ENCODE measurements at places on chromosomes 11 and 22.

DNA sequence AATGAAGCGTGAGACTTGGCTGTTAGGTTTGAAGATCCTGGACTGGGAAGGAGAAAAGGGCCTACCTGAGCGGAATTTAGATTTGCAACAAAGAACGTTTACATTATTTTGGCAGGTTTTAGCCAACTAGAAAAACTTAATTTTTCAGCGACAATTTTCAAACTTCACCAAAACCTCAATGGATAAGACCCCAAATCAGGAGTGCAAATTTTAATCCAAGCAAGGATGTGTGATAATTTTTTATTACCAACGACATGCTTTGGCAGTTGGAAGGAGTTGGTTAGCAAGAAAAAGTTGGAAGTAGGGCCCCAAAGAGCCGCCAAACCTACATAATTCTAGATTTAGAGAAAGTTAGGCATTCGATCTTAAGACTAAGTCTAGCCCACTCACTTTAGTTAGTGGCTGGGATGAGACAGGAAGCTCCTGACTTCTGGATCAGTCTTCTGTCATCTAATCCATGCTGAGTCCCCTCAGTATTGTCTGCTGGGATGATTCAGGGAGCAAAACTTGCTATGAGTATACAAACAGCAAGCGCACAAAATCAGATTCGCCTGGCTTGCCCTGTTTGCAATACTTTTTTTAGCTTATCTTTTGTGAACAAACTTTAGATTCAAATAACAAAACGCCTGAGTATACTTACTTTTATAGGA lies 787 bp upstream of the RDX start:
- DNase-seq = no peak

GRCh38 chr22:17250380-17251082 lies 31.3 kb upstream of the ADA2 start:
- no peak for DNase-seq

GRCh38 chr22:31085493-31085824 lies 4.3 kb downstream of the SMTN start:
- DNase-seq = no peak

GRCh38 chr11:35326266-35326879 lies 93.0 kb downstream of the SLC1A2 start:
- DNase-seq = no peak

DNA sequence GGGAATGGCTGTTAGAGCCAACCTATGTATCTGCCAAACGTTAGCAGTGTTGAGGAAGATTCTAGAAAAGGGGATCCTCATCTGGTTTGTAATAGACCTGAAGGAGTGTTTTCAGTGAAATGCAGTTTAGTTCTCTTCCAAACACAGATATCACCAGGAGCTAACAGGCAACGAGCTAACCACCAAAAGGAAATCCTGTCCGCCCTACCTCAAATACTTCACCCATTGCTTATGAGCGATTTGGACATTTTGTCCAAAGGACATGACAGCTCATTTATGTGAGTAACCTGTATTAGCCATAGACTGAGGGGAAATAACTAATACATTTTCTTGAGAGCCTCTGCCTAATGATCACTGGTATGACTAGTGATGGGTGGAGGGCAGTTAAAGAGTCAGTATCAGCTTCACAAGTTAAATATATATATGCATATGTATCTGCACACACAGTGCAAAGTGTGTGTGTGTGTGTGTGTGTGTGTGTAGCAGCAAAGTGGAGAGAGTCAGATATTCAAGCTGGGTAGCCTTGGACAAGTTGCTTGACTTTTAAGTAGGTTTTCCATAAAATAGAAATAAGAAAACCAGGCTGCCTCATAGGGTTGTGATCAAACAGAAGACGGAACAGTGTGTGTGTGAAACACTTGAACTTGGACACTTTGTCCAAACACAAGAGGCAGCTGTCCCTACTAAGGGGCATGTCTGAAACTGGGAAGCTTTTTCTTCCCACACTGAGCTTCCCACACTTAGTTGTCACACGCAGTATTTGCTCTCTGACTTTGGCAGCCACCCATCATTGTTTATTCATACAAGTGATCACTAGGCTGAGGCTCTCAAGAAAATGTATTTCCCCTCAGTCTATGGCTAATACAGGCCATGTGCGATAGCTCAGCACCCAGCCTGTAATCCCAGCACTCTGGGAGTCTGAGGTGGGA lies 940 bp upstream of the C11orf91 start:
- DNase-seq = no peak

DNA sequence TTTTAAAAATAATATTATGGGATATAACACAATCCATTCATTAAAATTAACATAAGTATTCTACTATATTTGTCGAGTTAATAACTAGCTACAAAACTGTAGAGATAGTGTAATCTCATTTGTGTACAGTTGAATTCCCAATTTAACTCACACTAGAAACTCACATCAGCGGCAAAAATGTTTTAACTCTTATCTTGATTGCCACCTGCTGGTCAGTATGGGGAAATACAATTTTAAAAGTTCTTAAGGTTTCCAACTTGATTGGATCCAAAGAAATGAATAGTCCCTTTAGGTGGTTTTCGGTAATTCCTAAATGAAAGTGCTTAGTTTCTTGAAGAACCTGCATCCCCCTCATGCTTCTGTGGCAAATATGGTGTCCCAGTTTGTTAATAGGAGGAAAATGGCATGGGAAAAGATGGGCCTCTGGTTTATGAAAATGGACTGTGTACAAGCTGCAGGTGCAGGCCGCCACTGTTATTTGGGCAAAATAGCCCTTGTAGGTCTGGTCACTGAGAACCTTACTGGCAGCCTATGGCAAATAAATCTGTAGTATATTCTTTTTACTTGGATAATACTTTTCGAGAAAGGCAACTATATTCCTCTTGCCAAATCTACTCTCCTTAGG lies 33.7 kb upstream of the SLC17A6 start:
- peak; percentile 40 for DNase-seq

DNA sequence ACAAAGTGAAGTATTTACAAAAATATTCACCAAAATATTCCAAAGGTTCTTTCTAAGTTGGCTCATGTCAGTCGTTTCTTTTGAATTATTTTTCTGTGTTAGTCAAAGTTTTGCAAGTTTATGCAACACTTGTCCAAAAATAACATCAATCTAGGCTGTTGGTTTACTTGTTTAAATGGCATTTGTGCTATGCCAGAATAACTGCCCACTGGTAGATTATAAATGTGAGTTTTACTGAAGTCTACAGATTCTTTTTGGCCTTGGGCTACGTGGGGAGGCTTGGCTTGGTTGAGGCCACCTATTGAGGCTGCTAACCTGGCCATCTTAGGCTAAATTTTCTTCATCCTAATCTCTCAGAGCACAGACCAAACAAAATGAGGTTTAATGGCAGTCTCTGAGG lies 1091.9 kb upstream of the RAG2 start:
- no peak for DNase-seq

DNA sequence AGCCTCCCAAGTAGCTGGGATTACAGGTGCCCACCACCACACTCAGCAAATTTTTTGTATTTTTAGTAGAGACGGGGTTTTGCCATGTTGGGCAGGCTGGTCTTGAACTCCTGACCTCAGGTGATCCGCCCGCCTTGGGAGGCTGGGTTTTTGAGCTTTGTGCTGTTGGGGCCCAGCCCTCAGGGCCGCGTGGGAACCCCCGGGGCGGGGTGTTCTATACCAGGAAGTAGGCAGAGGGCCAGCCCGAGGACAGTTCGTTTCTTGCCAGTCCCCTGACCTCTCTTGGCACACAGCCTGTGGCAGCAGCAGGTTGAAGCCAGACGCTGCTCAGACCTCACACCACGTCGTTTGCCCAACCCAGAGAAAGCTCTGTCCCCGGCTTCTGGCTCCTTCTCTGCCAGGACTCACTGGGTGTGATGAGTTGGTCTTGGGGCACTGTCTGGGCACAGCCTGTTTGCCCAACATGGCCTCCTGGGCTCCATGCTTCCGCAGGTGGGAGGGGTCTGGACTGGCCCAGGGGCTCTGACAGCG lies 24.9 kb upstream of the CHKA start:
- no peak for DNase-seq

- DNase-seq = peak; percentile 41
Measured at GRCh38 chr11:86291466-86292262, 10.4 kb upstream of the HIKESHI start.

DNA sequence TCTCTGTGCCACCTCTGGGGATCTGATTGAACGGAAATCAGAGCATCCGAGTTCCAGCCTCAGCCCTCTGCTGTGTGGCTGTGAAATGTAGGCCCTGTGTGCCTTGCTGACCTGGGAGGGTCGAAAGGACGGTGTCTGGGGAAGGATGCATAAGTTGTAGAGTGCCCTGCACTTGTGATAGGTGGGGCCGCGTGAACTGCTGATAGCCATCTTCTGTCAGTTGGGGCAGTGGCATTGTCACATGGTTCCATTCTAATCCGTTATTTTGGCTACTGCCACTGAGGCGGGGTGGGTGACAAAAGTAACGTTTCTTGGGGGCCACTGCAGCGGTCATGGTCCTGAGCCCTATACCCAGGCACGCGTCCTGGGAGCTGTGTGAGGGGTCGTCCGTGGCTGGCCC lies 63.4 kb downstream of the LRP5 start:
- no peak for DNase-seq

DNA sequence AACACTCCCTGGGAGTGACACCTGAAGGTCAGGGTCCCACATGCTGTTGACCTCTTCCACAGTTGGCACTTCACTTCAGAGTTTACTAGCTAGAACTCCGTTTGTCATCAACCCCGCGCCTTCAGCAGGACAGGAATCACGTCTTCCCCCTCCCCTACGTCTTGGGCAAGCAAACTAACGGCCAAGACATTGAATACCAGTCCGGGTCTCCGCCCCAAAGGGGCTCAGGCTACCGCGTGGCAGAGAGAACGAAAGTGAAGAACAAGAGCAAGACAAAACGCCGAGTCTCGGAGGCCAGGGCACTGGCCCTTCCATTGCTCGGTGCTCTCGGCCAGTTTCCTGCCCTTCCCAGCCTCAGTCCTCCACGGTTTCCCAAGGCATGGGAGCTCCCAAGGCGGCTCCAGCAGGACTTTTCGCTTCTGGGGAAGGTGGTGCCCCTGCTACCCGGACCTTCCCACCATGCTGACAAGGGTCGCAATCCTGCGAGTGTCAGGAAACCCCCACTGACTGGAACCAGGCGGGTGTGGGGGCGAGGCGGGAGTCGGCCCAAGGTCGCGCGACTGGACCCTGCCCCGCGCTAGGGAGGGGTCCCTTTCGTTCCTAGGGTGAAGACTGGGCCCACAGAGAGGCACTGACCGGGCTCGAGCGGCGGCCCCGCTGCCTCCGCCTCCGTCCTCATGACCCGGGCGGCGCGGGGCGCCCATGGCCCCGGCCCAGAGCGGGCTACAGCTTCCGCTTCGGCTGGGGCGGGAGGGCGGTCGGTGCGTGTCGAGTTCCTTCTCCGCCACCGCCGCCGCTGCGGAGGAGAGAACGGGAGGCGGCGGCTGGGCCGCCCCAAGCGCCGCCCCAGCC lies at the start of gene GUCD1:
Gene GUCD1 (minus strand): TSS at position 826 of the 852 bp plus-strand sequence. CDS start 147 bp downstream, at position 679.
- peak; percentile 37 for DNase-seq

- no peak for DNase-seq
Measured at GRCh38 chr11:73380897-73381410, 4.8 kb downstream of the RELT start.

DNA sequence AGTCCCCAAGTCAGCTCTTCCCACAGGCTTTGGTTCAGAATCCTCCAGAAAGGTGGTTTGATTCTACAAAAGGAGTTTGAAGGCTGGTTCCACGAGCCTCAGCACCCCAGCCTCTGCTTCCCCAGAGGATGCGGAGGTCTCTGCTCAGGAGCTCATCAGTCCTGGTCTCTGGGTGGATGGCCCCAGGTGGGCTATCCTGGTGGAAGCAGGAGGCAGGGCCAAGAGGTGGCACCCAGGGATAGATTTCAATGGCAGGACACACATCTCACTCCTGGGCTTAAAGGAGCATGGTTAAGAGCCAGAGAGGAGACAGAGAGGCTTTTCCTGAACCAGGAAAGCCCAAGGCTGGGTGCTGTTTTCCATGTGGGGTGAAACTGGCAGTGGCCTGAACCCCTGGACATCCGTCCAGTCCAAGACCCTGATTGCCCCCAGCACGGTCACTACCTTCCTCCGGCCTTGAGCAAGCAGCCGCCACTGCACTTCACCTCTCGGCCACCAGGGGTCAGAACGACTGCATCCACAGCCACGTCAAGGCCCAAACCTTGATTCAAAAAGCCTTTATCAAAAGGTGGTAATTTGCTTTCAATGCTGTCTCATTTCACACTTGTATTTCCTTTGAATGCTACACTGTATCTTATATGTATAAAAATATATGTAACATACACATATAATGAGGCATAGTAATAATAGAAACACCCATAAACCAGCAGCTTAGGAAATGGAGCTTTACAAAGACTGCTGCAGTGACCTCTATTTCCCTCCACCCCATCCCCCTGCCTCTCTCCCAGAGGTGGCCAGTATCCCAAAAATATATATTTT lies 19.3 kb upstream of the FXYD2 start:
- DNase-seq = peak; percentile 61

DNA sequence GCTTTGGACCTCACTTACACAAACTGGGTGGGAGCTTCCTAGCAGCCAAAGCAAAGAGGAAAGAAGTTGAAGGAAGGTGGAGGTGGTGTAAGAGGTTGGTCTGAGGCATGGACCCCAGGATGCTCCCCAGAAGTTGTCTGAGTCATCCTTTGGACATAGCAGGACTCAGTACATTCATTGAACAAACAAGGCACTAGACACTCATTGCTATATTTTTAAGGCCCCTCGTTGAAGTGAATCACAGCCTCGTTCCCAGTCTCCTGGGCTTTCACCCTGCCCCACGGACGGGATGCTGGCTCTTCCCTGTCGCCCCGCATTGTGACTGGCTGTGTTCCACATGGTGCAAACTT lies 95.9 kb upstream of the FGF3 start:
- DNase-seq = no peak

DNA sequence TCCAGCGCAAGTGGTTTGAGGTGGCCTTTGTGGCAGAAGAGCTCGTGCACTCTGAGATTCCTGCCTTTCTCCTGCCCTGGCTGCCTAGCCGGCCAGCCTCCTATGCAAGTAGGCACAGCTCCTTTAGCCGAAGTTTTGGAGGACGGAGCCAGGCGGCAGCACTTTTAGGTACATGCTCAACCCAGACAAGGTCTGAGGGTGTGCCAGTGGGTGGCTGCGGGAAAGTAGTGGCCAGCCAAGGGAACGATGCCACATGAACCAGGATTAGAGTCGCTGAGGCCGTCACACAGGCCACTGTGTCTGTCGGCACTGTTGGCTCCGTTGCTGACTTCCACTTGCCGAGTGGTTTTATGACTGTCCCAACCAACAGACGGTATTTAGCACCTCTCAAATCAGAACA lies 64.8 kb upstream of the YWHAH start:
- no peak for DNase-seq

DNA sequence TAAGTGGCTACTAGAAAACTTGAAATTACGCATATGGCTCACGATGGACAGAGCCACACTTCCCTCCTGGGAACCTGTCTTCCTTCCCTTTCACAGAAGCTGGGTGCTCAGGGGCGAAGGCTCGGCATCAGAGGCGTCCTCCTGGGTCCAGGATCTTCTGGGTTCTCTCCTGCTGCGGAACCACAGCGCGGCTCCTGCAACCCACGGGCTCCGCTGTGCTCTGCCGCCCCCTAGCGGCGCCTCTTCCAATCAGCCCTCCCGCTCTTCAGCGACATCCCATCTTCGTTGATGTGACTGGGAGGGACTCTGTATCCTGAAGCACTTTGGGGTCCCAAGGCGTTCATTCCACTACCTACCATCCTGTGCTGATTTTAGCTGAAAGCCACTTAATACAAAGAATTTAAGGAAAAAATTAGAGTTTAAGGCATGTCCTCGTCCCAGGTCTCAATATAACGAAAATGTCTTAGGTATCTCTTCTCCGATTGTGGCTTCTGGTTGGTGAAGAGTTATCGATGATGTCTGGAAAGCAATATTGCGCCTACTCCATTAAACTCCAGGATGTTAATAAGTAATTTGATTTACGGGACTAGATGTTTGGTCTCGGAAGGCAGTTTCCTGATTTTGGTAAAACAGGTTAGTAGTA lies 14.8 kb upstream of the RPS3 start:
- DNase-seq = peak; percentile 56

GRCh38 chr11:95239871-95240649 lies 9.1 kb upstream of the SESN3 start:
- DNase-seq = no peak
